ENCODE measurements at places on chromosomes 3 and 15. TPM values are rescaled to one million over a fixed set of nuclear protein-coding genes. Genes with fewer than 3 reads are reported as not detected.

GRCh38 chr3:22977650-22978289 is 225.4 kb upstream of the UBE2E2 start:
- DNase-seq: no peak

GRCh38 chr3:135629701-135630408 is 335.7 kb upstream of the PPP2R3A start:
- DNase-seq: no peak

THSD4 gene
- polyA plus RNA-seq: 30.2 TPM

DNA sequence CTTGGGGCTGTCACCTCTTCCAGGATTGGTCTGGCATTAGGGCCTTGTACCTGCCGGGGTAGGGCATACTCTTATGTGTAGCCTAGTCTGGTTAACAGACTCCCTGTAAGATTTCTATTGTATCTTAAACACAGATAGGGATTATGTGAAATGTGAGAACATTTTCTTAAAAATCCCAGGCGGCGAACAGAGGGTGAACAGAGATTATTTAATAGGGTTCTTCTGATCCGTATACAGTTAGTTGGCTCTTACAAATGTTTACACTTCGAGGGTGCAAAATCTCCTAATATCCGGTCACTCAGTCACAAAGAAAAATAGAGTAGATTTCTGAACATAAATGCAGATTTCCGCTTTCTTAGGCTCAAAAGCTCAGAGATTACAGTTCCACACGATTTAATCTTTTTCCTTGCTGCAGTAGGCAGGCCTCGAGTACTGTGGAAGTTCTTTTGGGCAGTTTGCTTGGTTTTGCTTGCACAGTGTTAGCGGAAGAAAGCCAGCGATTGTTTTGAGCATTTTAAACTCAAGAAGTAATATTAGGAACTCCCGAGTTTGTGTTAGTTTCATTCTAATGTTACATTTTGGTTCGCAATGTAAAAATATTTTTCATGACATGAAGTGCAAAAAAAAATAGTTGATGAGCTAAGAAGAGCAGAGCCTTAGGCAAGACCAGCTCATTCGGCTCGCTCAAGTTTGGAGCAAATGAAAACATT is 993 bp downstream of the PLCL2 start:
- DNase-seq: no peak

GRCh38 chr3:44074181-44074580 is 167.5 kb upstream of the TOPAZ1 start:
- no peak for DNase-seq

- DNase-seq: no peak
Observed at GRCh38 chr3:118977671-118978392, 56.8 kb downstream of the IGSF11 start.

GRCh38 chr3:11569156-11569741 is 74.5 kb downstream of the VGLL4 start:
- DNase-seq: no peak

APOD gene
- polyA plus RNA-seq: 9.6 TPM

KLF15 gene
- 15.5 TPM for polyA plus RNA-seq

PTH1R gene
- polyA plus RNA-seq: 227 TPM

DNA sequence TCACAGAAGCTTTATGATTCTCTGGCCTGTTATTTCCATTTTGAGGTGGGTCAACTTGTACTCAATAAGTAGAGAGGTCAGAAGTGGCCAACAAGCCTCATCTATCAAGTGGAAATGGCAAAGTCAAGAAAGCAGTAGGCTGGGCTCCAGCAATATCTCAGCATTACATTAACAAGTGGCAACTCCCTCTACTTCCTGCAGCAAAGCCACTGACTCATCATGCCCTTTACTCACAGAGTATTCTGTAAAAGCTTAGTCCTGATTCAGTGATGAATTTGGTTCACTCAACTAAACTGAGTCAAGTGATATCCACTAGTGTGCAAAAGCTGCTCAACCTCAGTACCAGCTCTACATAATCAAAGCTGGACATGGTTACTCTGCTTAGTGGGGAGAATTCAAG is 954.6 kb downstream of the EPHA3 start:
- DNase-seq: no peak

DNA sequence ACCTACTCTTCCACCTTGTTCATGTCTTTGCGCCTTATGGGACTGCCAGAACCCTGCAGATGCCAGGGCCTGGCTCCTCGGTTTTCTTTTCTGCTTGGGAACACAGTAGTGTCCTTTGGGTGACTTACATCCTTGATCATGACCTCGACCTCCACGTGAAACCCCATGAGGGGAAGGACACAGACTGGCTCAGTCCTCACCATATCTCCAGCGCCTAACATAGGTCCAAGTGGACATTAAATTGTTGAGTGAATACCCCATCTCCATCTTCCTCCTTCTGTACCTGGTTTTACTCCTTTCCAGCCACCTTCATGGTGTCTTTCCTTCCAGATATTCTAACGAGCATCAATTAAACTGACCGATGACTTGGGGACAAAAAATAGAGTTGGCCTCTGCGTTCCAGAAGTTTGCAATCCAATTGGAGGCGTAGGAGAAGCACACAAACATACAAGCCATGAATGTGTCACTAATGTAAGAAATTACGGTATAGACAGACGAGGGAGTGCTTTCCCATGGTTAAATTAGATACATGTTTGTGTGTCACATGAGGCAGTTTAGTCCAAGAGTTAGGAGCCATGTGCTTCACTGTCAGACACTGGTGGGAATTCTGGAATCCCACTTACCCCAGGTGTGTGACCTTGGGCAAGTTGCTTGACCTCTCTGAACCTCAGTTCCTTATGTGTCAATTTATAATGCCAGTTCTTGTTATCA is 907 bp upstream of the HERC1 start:
- no peak for DNase-seq
